ENCODE measurements at places on chromosomes 4 and X. TPM values are rescaled to one million over a fixed set of nuclear protein-coding genes. Genes with fewer than 3 reads are reported as not detected.

DNA sequence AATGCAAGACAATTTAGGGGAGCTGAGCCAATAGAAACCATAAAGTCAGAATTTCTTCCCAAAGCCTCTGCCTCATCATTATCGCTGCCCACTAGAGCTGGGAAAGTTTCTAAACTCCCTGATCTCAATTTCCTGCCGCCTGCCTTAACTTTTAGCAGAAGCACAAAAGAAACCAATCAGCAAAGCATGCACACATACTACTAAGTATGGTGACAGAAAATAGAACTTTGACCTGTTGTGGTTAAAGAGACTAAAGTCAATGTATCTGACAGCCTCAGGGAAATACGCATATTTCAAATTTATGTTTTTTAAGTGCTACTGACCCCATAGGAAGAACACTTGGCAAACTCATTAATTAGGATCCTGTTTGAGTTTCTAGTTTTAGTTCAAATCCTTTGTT is 10.1 kb downstream of the STK26 start:
- DNase-seq: no peak

- DNase-seq: no peak
These were observed 41.1 kb downstream of the PJA1 start for GRCh38 chrX:69124108-69124507.

Gene PCDH18
- 179 TPM for polyA plus RNA-seq

Gene GAGE12E
- polyA plus RNA-seq: not detected

Gene NMU
- polyA plus RNA-seq: 11.6 TPM

Gene ABLIM2
- 8.6 TPM for polyA plus RNA-seq

Gene TCEAL2
- polyA plus RNA-seq: 24.2 TPM

Gene CLNK
- polyA plus RNA-seq: 0.95 TPM

Gene ZDHHC15
- 5.5 TPM for polyA plus RNA-seq
